ENCODE measurements at places on chromosomes 16 and 17.

DNA sequence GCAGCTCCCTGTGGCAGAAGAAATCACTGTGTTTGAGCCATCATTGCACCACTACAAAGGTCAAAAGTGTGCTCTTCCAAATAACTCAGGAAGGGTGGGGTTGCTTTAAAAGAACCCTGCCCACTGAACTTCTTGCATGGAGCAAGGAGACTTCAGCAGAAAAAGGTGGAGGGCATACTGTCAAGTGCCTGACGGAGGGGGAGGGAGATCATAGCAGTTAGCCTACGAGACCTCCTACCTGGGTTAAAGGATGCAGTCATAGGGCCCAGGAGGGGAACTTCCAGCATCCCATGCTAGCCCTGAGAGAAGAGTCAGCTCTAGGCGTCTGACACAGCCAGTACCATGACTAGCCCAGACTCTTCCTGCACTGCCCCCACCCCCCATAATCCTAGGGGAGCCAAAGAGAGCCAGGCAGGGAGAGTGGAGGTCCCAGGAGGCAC lies 45.3 kb upstream of the MSI2 start:
- DNase-seq: no peak

GRCh38 chr16:77789085-77790008 lies 983 bp downstream of the VAT1L start:
- DNase-seq: no peak

- no peak for DNase-seq
Observed at GRCh38 chr17:40646791-40647623, 611 bp downstream of the SMARCE1 start.

DNA sequence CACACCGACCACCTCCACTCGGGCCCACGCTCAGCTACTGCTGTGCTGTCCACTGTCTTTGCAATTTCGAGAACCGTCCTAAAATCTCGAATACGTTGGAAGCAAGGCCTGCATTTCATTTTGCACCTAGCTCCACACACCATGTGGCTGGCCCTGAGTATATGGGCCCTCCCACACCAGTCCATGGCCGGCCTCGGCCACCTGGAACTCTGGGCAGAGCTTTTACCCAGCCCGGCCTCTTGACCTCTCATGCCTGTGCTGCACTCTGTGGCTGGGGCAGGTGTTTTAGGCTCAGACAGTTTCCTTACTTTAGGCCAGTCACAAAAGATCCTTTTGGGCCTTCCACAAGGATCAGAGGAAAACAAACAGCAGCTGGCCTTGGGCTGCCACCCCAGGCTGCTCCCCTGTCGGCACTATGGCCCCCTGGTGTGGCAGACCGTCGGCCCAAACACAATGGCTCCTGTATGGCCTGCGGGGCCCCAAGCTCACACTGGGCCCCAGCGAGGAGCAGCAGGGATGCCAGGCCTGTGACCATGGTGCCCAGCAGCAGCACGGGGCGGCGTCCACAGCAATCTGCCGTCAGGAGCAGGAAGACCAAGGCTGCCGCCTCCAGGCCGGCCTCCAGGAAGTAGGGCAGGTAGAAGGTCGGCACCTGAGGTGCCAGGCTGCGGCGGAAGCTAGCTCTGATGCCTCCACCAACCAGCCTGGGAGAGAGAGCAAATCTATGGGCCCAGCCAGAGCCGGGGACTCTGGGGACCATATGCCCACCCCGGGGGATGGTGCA lies 2.5 kb downstream of the SLC22A31 start:
- DNase-seq: no peak

DNA sequence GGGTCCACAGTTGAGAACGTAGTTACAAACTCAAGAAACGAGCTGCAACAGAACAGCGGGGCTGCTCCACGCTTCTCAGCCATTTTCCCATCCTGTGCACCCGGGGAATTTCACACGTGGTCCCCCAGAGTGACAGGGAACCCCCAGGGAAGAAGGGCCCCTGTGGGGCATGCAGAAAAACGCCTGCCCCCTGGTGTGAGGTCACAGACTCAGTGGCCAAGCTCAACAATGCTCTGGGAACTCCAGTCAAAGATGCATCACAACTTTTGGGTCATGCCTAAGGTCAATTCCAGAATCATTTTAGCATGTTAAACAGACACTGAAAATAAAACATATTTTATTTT lies 115.4 kb downstream of the ZNF778 start:
- DNase-seq: no peak

GRCh38 chr17:36055921-36056520 lies 8.1 kb upstream of the CCL18 start:
- no peak for DNase-seq

- DNase-seq: no peak
Observed at GRCh38 chr16:81442220-81442915, 2.2 kb upstream of the CMIP start.

DNA sequence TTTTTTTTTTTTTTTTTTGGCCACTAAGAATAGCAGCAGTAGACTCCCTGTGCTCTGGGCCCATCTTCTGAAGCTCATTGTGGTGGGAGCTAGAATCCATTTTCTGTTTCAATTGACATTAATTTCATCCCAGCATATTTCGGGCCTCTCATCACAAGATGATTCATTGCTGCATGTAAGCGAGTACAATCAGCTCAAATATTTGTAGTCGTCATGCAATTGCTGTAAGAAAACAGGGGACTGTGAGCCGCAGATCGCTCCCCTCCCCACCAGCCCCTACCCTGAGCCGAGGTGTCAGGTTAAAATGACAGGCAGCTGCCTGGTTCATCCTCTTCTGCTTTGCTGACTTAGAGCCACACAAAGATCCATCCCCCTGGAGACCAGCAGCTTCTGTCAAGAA lies 358.8 kb upstream of the CDH5 start:
- DNase-seq: no peak

DNA sequence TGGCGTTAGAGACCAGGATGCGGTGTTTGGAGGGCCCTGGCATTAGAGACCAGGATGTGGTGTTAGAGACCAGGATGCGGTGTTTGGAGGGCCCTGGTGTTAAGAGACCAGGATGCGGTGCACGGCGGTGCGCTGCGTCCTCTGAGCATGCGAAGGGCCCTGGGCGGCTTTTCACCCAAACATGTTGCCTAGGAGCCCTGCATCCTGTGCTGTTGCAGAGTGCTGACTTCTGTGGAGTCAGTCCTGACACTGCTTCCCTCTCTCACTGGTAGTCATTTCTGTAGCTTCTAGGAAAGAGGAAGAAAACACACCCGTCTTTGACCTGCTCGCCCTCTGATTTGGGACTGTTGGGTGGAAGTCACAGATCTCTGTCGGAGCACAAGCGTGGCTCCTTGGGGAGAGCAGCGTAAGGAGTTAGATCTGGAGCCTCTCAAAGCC lies 141.2 kb downstream of the LAT start:
- DNase-seq: no peak

- no peak for DNase-seq
Observed at GRCh38 chr16:82891918-82892317, 265.1 kb downstream of the CDH13 start.

- no peak for DNase-seq
Observed at GRCh38 chr17:44970136-44970741, 2.1 kb upstream of the C1QL1 start.

DNA sequence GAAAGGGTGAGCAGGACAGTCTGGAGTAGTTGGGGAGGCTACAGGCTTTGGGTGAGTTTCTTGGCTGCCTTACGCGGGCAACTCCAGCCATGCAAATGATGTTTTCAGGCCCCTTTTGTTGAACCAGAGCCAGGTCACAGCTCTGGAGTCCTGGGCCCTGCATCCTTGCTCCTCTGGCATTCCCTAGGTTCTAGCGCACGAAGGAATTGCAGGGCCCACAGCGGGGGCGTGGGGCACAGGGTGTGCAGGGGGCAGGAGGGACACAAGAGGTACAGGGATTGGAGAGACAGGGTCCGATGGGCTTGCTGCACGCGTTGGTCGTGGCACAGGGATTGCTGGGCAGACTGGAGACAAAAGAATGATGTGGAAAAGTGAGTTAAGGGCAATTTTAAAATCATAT lies 3.6 kb downstream of the KRT31 start:
- DNase-seq: no peak

DNA sequence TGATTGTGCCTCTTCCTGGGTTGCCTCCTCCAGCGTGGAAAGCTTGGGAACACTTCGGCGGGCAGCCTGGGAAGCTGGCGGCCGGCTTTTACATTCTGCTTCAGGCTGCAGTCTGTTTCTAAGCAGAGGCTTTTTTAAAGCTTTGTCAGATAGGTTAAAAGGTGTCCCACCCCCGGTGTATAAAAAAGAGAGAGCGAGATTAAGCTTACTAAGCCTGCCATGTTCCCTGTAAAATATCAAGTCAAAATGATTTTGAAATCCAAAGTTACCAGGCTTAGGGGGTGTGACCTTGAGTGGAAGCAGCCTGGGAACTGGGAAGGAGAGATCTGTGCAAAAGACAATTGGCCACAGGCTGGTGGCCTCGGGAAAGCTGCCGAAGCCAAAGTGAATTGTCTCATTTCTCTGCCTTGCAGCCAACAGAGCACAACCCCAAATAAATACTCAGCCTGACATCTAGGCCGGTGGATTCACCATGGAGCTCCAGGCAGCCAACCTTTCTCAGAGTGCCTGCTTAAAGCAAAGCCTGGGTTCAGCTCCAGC lies 254.5 kb downstream of the FTO start:
- no peak for DNase-seq

GRCh38 chr17:80880648-80880985 lies 111.0 kb upstream of the CHMP6 start:
- DNase-seq: no peak

DNA sequence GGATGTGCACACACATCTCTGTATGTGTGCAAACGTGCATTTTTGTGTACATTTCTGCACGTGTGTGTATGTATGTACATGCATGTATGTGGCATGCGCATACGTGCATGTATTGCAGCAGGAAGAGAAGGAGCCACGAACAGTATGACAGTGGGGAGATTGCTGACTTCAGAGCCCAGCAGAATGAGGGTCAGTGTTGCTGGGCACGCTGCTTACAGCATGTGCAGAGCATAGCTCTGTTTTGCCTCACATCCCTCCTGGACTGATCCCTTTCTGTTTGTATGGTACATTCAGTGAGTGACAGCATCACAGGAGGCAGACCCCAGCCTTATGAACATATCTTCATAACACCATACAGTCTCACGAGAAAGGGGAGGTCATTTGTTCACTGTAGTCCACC lies 934.0 kb upstream of the EEF2KMT start:
- DNase-seq: no peak

- DNase-seq: no peak
Observed at GRCh38 chr16:54722210-54722676, 208.4 kb upstream of the IRX5 start.

DNA sequence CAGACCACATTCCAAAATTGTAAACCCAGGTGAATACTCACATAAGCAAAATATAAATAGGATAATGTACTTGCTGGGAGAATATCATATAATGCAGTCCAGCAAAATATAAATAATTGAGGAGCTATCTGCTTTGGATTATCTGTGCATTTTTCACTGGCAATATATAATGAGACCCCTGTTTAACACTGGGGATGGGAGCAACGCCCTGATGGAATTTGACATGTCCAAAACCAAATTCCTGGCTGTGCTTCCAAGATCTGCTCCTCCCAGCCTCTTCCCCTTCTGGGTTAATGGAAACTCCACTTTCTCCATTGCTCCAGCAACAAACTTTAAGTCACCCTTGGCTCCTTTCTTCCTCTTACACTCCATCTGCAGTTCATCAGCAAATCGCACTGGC lies 35.5 kb upstream of the HLF start:
- no peak for DNase-seq

DNA sequence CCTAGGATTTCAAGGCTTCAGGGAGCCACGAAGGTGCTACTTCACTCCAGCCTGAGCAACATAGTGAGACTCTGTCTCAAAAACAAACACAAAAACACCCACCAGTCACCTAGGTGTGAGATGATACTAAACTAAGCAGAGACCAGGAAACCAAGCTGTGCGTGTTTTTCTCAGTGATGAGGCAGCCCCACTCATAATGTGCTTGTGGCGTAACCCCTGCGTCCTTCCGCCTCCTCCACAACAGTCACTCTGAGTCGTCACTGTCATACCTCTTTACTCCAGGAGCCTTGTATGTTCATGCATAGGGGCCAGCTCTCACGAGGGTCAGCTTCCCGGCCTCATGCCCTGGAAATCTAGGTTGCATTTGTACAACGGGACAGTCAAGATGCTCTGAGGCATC lies 31.1 kb upstream of the SLC47A1 start:
- DNase-seq: no peak

DNA sequence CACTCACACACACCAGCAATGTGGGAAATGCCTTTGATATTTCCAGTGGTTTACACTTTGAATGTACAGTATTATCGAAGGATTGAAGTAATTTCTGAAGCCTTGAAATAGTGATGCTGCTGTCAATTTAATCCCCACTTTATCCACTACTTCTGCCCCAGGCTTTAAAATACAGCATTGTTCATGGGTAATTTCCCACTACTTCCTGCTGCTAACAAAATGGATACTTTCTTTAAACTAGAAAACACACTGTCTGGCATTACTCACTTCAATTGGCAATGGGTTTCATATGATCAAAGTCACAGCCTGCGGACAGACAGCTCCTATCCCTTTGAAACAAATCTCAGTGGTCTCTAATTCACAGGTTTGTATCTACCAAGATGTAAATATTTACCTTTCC lies 292.2 kb downstream of the CDH11 start:
- no peak for DNase-seq

DNA sequence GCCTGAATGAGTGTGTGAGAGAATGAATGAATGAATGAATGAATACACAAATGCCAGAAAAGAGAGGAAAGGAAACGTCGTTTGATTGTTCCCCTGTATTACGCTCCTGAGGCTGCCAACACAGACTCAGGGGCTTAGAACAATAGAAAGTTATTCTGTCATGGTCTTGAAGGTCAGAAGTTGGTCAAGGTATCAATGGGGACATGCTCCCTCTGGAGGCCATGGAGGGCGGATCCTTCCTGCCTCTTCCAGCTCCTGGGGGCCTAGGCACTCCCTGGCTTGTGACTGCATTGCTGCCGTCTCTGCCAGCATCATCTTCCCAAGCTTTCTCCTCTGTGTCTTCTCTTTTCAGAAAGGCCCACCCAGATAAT lies 1.5 kb upstream of the SLC38A8 start:
- no peak for DNase-seq

GRCh38 chr16:79047337-79047736 lies 553.2 kb downstream of the MAF start:
- no peak for DNase-seq

GRCh38 chr17:67477687-67478086 lies 100.6 kb downstream of the PITPNC1 start:
- no peak for DNase-seq

DNA sequence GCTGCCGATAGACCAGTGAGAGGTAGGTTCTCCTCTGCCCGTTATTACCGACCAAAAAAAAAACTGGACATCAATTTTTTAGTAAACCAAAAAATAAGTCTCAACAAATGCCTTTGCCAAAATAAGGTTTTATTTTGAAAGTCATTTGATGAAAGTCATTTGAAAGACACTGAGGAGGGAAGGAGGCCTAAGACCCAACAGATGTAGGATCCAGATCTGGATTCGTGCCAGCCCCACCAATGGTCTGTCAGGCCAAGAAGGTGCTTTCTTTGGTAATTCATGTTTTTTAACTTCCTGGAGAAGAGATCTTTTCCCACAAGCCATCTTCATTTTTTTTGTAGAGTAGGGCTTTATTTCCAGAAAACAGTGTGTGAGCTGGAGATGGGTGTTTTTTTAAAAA lies 18.1 kb downstream of the NTAN1 start:
- DNase-seq: no peak

- DNase-seq: no peak
Observed at GRCh38 chr17:67492824-67493517, 115.9 kb downstream of the PITPNC1 start.

GRCh38 chr17:27530764-27531391 lies 74.6 kb downstream of the KSR1 start:
- no peak for DNase-seq

- DNase-seq: no peak
Observed at GRCh38 chr17:17401271-17401781, 75.5 kb upstream of the MED9 start.

Data from stimulated activated CD8-positive, alpha-beta memory T cell treated with anti-CD3 and anti-CD28 coated beads, Interleukin-4, amount 100 ng/mL, for 1 hour (primary cell).